Stimulated activated CD8-positive, alpha-beta memory T cell treated with anti-CD3 and anti-CD28 coated beads, Interleukin-7, amount 100 ng/mL, for 1 hour (primary cell): ENCODE measurements at places on chromosomes 7 and 10.

GRCh38 chr10:26527018-26527417, 88.9 kb downstream of the APBB1IP start:
- no peak for DNase-seq

DNA sequence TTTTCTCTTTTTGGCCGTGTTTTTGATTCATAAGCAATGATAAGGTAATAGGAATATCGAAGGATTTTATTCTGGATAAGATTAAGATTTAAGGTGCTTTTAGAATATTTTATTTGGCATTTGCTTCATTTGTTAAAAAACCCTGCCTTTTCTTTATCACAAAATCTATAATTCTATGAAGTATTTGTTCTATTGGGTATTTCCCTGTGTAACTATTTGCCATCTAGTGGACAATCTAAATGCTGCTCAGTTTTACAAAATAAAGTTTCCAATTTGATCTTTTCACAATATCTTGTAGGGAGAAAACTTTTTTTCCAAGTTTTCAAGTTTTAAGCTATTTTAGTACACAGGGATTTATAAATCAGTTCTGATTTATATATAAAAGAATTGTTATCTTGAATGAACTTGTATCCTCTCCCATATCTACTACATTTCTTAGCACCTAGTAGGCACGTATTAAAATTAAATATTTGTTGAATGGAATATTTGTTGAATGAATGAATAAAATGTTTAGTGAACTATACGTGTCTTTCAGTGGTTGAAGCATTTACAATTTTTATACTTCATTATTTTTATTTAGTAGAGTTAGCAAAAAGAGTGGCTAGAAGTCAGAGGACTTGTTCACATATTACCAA, 26.5 kb downstream of the ANKRD7 start:
- no peak for DNase-seq

- DNase-seq = no peak
Observed at GRCh38 chr7:51108134-51108533, 208.5 kb downstream of the COBL start.

GRCh38 chr7:8160779-8161345, 101.1 kb downstream of the ICA1 start:
- no peak for DNase-seq

DNA sequence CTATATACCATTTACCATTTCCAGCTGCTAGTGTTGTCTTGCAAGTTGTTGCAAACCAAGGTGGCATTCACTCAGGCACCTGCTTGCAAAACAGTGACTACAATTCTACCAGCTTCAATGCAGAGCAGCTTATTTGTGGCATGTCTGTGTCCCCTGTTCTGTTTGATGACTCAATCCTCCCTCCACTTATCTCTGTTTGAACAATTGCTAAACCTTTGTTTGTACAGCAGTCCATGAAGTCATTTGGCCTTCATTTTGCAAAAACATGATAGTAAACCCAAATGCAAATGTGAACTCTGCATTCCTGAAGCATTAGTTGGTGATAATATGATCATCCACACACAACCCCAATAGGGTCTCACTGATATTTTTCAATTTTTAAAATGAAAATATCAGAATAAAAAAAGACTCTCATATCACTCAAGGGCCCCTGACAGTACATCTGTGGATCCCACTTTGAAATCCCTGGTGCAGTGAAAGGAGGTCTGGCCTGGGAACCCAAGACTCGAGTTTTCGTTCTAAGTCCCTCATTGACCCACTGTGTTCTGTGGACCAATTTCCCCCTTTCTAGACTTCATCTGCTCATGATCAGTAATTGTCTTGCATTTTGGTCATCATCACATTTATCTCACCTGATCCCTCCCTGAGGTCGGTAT, 425.4 kb downstream of the RPS24 start:
- DNase-seq = no peak

GRCh38 chr10:69948261-69948660, 104.4 kb upstream of the MACROH2A2 start:
- no peak for DNase-seq

- DNase-seq = no peak
Observed at GRCh38 chr7:69775231-69775771, 177.0 kb downstream of the AUTS2 start.

- no peak for DNase-seq
Observed at GRCh38 chr7:150356265-150356897, 12.2 kb upstream of the REPIN1 start.

DNA sequence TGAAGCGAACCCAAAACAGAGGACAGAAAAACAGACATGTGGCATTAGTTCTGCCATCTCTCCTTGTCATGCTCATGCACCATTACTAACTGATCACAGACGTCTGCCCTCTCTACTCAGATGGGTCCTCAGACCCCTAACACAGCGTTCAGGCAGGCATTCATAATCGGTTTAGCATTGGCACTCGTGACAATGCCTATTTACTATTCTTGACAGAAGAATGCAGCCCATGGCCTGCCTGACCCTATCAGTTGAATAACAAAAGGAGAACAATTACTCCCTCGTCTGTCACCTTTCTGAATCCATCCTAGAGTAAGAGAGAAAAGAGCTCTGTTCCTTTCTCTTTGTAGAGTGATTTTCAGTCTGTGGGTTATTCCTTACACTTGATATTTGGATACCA, 194.6 kb upstream of the PHYHIPL start:
- DNase-seq = no peak

DNA sequence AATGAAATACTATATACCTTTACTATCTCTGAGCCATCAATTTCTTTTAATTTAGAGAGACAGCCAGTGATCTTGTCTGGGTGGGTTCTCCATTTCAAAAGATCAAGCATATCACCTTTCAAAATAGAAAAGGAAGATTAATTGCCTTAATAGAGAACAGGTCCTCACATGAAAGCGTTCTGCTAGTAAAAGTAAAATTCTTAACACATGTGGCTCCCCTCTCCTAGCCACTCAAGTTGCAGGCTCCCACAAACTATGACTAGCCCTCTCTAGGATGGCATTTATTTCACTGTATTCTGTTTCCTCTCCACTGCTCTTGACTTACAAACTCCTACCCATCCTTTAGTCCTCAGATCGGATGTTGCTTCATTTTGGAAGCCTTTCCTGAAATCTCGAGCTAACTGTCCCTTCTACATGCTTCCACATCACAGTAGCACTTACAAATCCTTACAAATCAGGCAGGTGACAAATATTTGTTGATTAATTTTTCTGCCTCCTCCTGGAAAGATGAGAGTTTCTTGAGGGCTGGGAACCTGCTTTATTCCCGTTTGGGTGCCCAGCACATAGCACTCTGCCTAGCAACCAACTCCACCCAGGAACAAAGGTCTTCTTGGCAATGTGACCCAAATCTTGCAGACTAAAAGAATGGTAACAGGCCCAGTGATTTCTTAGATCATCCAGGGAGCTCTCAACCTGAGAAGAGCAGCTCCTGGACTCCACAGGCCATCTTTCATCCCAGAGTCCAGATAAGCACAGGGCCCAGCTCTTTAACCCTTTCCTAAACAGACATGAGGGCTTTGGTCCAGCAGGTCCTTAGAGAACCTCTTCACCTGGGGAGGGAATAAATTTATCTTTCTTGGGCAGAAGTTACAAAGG, 310.4 kb upstream of the IMMP2L start:
- DNase-seq = no peak

DNA sequence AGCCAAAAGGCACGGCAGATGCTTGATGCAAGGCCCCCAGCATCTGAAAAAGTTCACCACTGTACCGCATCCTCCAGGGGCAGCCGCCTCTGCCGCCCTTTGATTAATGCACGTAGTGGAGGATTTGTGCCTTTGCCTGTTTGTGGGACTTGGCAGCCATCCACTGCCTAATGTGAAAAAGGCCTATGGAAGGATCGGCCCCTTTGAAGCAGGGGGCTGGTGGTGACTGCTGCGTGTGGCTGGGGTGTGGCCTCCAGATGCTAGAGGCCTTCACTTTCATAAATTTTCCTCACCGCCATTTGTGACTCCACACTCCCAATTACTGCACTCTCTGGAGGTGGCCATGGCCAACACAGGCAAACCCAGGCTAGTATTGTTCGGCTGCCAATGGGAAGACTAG, 226.0 kb downstream of the BMPER start:
- DNase-seq = no peak

DNA sequence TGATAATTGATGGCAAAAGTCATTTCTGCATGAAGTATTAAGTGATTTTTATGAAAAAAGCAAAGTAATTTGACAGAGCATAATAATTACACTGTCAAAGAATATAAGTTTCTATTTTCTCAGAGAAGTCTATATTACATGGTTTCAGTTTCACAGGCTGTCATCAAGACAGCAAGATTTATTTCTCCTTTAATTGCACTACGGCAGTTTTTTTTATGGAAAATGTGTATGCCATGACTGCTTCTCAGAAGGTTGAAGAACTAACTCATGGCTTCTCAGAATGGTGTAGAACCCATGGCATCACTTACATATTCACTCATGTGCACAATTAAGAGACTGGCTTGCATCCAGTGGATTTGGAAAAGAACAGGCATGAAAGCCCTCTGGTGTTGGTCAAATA, 870.3 kb upstream of the SORCS1 start:
- no peak for DNase-seq

- no peak for DNase-seq
Observed at GRCh38 chr7:142923391-142923790, 10.2 kb downstream of the TRPV5 start.

DNA sequence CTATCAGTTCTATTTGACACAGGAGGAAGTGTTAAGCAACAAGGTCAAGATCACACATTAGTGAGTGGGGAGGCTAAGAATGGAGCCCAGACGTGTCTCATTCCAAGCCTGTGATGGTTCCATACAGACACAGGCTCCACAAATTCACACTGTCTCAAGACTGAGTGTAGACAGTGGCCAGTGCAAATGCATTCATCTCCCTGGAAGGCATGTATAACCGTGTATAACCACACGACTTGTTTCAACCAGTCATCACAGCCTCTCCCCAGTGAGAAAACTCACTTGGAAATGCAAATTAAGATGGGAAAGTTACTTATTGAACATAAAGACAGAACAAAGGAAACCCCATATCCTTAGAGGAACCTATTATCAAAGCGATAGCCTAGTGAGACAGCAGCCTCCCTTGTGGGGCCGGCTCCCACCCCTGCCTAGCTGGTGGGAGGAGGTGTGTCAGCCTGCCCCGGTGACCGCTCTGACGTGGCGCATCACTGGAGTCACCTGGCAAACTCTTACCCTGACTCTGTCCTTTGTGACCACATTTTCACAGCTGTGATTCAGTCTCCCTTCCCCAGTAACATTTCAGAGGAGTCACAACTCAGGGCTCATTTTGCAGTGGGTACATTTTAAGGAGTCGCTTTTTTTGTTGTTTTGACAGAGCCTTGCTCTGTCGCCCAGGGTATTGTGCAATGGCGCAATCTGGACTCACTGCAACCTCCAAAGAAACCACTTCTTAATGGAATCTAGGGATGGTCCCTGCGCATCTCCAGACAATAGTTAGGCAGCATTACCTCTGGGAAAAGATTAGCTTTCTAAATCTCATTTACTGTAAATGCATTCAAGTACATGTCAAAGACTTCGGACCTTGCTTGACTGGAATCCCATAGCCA, 126.6 kb upstream of the PARD3 start:
- no peak for DNase-seq

DNA sequence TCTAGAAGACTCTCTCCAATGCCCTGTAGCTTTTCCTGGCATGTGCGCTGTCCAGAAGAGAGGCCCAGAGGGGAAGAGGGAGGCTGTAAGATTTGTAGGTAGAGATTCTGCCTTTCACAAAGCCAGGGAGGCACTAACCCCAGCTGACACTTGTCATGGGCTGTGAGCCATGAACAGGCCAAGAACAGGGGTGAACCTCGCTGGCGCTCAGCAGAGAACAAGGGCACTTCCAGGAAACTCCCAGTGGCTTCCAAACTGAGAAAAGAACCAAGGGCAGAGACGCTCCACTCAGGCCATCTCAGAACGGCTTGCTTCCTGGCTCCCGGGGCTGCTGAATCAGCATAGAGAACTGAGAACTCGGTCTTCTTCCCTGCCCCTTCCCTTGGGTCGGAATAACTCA, 257.8 kb upstream of the ZNF32 start:
- DNase-seq = no peak

- DNase-seq = no peak
Observed at GRCh38 chr7:71925663-71926062, 486.5 kb downstream of the CALN1 start.

- no peak for DNase-seq
Observed at GRCh38 chr7:151244196-151244840, 4.2 kb downstream of the SMARCD3 start.

DNA sequence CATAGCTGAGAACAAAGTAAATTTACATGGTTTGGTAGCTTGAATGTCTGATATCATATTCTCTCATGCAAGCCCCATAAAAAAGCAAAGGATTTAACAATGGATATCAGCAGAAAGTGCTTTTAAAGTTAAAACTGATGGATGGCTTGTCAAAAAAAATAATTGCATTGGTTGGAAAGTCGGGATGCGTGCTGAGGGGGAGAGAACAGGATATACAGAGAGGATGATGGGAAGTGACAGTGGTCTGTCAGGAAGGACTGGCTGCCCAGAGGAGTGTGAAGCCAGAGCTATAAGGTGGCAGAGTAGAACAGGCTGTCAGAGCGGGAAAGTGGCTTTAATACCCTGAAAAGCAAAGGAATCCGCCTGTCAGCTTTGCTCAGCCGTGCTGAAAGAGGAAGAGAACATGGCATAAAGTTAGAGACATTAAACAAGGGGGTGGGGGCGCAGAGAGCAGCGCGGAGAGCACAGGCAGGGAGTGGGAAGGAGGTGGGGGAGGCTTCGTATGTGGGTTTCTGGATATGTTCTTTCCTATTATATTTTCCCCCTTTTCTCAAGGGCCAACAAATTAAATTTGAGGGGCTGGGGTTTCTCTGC, 493.0 kb downstream of the LRMDA start:
- DNase-seq = no peak

GRCh38 chr7:37493810-37494209, 45.1 kb upstream of the ELMO1 start:
- DNase-seq = no peak

GRCh38 chr10:484925-485661, 204.4 kb downstream of the DIP2C start:
- DNase-seq = no peak

GRCh38 chr10:58003945-58004344, 263.7 kb downstream of the IPMK start:
- DNase-seq = no peak

DNA sequence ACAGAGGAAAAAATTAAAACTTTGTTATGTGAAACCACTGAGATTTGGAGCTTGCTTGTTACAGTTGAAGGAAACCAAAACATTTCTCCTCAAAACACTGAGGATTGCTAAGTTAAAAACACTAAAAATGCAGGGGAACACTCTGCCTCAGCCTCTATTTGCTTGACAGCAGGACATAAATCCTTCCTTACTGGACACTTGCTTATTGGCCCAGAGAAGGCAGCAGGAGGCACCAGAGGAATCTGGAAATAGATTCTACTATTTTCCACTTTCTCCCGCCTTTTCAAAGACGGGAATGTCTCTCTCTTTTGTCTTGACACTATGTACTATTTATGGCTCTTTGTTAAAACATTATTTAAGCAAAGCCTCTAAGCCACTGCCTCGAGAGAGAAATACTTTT, 67.9 kb downstream of the MTURN start:
- no peak for DNase-seq

GRCh38 chr7:101129603-101130117, 2.8 kb downstream of the SERPINE1 start:
- DNase-seq = no peak
